Hindlimb muscle (tissue), 1 donor: ENCODE measurements at places on chromosomes 6 and 20. TPM values are rescaled to one million over a fixed set of nuclear protein-coding genes. Genes with fewer than 3 reads are reported as not detected.

DNA sequence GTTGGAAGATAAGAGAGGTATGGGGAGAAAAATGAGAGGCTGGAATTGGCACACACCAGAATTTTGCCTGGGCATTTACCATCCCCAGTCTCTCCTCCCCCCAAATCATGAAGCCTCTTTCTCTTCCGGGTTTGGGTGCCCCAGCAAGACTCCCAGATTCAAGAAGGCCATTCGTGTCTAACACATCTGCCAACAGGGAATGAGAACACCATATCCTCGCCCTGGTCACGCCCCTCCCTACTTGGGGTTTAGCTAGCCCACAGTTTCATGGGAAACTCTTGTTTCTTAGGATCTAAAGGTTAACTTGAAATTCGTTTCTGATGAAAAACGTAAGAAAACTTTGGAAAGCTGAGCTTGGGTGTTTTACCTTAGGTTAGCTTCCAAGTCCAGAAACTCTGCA, 105.5 kb upstream of the TMEM170B start:
- no peak for DNase-seq

DNA sequence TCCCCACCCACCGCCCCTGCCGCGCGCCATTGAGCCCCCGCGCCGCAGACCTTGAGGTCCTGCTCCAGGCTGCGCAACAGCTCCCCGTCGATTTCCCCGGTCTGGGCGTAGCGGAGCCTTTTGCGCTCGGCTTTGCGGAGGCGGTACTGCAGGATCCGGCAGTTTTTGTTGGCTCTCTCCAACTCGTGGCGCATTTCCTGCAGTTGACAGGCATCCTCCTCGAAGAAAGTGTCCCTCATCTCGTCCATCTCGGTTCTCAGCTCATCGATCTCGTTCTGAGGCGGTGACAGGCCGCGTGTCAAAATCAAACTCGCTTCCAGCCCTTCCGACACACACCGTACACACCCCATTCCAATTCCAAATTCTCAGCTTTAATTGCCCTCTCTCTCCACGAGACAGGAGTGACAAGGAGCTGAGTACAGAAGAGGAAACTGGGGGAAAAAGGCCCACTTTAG, 4.3 kb downstream of the MTCL3 start:
- DNase-seq, result peak; percentile 26

DNA sequence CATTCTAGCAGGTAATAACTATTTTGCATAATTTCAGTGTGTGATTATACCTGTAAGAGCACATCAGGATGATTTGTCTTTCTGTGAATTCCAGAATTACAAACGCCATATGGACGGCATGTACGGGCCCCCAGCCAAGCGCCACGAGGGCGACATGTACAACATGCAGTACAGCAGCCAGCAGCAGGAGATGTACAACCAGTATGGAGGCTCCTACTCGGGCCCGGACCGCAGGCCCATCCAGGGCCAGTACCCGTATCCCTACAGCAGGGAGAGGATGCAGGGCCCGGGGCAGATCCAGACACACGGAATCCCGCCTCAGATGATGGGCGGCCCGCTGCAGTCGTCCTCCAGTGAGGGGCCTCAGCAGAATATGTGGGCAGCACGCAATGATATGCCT, 122.7 kb downstream of the TMEM242 start:
- no peak for DNase-seq

DNA sequence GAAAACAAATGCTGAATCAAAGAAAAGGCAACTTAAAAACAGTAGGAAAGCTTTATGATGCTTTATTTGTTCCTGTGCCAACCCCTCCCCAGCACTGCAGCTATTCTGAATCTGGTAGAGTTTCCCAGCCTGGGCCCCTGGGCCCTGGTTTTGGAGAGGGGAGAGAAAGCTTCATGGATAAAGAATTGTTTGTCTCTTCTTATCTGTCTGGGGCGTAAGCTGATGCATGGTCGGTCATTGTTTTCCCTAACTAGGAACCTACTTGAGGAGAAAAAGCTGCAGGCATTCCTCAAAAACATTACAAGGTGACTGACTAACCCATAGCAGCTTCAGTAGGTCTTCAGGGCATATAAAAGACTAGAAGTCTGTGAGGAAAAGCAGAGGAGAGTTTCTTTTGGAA, 758.1 kb upstream of the EPHA7 start:
- DNase-seq, result no peak

DNA sequence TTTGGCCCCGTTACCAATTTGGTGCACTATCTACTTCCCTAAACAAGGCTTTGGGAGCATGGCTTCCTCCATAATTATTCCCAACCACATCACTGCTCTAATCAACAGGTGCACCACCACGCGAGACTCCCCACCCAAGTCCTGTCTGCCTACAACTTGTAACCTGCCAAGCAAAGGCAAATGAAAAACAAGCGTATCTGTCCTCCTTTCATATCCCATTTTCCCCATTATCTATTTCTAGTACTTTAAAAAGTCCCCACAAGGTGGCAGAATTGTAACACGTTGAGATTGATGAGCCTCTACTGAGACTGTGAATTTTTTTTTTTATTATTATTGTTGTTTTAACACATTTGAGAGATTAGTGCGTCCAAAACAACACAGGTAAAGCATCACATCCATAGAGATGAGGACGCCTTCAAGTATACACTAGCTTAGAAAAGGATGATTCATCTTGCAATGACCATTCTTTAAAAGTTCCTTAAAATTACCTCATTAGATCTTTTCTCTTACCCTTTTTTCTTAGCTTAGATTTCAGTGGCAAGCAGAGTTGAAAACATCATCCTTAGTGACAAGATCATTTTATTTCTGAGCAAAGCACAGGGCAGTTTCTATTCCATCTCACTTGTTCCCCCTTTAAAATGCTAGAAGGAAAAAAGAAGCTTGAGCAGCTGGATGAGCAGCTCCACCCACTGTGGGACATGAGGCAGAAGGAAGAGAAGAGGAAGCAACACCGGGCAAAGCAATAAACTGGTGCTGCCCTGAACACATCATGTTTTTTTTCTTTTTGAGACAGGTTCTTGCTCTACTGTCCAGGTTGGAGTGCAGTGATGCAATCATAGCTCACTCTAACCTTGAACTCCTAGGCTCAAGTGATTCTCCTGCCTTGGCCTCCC, 210.8 kb downstream of the ARHGAP18 start:
- DNase-seq, result peak; percentile 58

DNA sequence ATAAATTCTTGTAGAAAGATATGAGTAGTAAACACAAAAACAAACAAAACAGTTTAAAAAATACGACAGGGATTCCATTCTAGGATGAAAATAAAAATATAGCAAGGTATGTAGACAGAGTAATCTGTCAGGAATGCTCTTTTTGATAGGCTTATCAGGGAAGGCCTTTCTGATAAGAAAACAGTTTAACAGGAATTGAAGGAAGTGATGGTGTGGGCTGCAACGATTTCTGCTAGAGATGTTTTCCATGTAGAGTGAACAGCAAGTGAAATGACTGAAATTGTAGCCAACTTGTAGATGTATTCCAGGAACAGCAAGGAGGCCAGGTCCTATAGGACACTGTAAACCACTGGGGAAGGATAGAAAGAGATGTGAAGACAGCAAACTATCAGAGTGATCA, 689.7 kb upstream of the GJE1 start:
- DNase-seq, result no peak

GRCh38 chr6:155872961-155873360, 417.3 kb upstream of the NOX3 start:
- no peak for DNase-seq

- no peak for DNase-seq
Measured at GRCh38 chr6:157538698-157539097, 157.7 kb downstream of the ZDHHC14 start.

- DNase-seq, result no peak
Measured at GRCh38 chr6:29924287-29924686, 18.0 kb upstream of the HLA-A start.

- DNase-seq, result no peak
Measured at GRCh38 chr6:109297406-109298110, 84.7 kb downstream of the CD164 start.

GRCh38 chr20:57698116-57698866, 11.5 kb downstream of the PMEPA1 start:
- DNase-seq, result no peak

DNA sequence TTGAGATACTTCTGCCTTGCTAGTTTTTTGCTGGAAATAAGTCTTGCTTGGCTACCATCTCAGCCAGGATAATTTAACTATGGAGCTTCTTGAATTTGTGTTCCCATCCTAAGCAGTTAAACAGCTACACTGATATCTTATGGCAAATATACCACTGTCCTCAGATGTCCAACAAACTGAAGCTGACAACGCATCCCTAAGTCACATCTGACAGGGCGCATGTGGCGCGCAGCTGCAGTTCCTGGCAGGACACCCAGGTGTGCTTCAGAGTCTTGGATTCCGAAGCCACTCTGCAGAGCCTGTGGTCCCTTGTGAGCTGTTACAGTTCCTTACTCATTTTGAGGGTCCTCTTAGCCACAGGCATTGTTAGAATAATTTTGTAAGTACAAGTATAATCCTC, 127.9 kb downstream of the WDR27 start:
- no peak for DNase-seq

DNA sequence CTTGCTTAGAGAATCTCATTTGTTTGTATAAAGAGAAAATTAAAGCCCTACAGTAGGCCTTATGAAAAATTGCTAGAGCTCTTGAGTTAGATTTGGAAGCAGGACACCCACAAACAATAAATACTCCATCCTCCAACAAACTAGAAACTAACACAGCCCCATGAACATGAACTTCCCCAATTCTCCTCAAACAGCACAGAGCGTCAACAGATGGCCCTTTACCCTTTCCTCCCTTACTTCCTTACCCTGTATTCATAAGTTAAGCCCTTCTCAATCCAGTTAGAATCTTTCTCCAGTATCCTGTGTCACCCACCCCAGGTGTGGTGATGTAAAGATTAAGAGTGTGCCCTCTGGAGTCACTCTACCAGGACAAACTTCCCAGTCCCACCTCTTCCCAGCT, 113.7 kb downstream of the UNC5CL start:
- no peak for DNase-seq

- DNase-seq, result no peak
Measured at GRCh38 chr20:46964618-46965455, 70.2 kb downstream of the EYA2 start.

GRCh38 chr6:41547799-41548097, 1.6 kb downstream of the FOXP4 start:
- DNase-seq, result no peak

GRCh38 chr6:116087437-116088027, 13.1 kb upstream of the NT5DC1 start:
- DNase-seq, result no peak

GRCh38 chr20:51372176-51372803, 170.2 kb downstream of the NFATC2 start:
- DNase-seq, result peak; percentile 61

DNA sequence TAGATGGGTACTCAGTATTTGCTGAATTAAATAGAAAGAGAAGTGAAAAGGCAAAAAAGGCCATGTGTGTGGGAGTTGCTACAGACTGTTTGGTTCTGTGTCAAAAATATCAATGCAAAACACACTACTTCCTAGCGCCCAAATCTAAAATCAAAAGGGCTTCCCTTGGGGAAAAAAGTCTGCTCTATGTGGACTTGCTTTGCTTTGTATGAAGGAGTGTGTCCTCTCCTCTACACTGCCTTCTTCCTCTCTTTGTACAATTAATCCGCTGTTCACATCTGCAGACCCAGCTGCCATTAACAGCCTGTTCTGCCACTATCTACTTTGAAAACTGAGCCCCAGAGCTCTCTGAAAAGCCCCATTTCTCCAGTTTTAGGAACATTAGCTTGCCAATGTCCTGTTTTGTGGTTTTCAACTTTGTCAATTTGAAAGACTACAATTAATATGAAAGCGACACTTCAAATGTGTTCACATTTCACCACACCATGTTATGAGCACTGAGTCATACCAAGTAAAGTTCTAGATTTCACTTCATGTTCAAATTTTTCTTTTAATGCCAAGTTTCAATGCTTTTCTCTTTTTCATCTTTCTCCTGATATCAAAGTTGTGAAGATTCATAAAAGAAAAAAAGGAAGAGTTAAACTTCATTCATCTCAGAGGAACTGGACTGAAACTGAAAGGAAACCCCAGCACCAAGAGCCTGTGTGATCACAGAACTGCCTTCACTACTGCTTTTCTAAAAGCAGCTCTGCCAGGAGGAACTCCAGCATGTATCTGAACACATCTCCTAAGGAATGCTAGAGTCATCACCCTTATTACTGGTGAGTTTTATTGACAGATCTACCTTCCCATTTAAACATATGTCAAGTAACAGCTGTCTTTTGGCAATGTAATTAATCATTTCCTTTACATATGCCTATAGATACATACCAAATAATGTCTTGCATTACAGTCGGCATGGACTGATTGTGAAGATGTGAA, 102.6 kb downstream of the KIF13A start:
- DNase-seq, result no peak

GRCh38 chr6:89353118-89353556, 615 bp upstream of the UBE2J1 start:
- no peak for DNase-seq

DNA sequence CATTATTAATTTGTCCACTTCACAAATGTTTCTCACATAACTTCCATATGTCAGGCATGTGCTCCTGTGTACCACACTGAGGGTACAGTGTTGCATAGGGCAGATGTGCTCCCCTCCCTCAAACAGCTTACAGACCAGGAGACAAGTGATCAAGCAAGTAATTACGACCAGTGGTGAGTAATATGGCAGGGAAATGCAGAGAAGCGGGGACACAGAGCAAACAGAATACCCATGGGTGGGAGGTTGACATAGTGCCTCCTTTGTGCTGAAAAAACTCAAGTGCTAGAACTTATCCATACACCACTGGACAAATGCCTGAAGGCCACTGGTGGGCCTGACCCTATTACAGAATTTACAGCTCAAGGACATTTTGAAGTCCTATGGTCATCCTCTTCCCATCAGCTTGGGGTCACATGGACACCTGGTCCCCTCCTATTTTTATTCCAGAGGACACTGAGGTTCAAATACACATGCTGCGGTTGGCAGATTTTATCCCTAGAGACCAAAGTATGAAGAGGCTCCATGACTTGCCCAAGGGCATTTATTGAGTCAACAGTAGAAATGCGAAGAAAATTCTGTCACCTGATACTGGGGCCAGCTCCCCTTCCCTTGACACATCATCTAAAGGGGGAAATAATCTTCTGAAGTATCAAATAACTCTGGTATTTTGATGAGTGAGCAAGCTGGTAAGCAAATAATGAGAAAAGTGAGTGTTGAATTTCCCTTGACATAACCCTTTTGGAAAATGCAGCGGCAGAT, 116.6 kb downstream of the QRSL1 start:
- DNase-seq, result no peak

- peak; percentile 82 for DNase-seq
Measured at GRCh38 chr20:53621482-53622246, 28.0 kb upstream of the ZNF217 start.

Gene ENPP4
- 35.0 TPM for polyA plus RNA-seq

Gene COX7A2
- polyA plus RNA-seq, result 188 TPM

Gene NFS1
- 16.1 TPM for polyA plus RNA-seq

Gene SYNCRIP
- 92.8 TPM for polyA plus RNA-seq

Gene MAP1LC3A
- polyA plus RNA-seq, result 23.0 TPM

Gene XKR7
- polyA plus RNA-seq, result 0.05 TPM

Gene PRKN
- 4.5 TPM for polyA plus RNA-seq

Gene OR2H1
- polyA plus RNA-seq, result not detected
